Cardiac ventricle fibroblast (primary cell): ENCODE measurements at places on chromosomes 6 and 20. TPM values are rescaled to one million over a fixed set of nuclear protein-coding genes. Genes with fewer than 3 reads are reported as not detected.

EEF1A2 gene
- total RNA-seq = not detected in 2 replicates

HCRTR2 gene
- total RNA-seq = not detected in 2 replicates

GFRAL gene
- not detected in 2 replicates for total RNA-seq

CYP21A2 gene
- total RNA-seq = 0.15 TPM in 1 of 2 replicates, not detected in the other

GSTA2 gene
- total RNA-seq = not detected in 2 replicates

PABPC1L gene
- 5.1 and 7.4 TPM in 2 replicates for total RNA-seq

FABP7 gene
- not detected in 2 replicates for total RNA-seq

TINAG gene
- total RNA-seq = not detected in 2 replicates

SNAP25 gene
- total RNA-seq = 0.31 and 0.49 TPM in 2 replicates

PRL gene
- not detected in 2 replicates for total RNA-seq

SLC22A2 gene
- total RNA-seq = not detected in 2 replicates

THBS2 gene
- 636 and 710 TPM in 2 replicates for total RNA-seq

LCA5 gene
- 3.9 and 4.7 TPM in 2 replicates for total RNA-seq

STX11 gene
- not detected in 2 replicates for total RNA-seq

HLA-G gene
- not detected in 2 replicates for total RNA-seq

CCN5 gene
- 23.6 and 25.1 TPM in 2 replicates for total RNA-seq

TMEM217 gene
- 0.20 TPM in 1 of 2 replicates, not detected in the other for total RNA-seq
